ENCODE measurements at places on chromosomes 7 and 10.

GRCh38 chr7:108328174-108328651, 128.0 kb downstream of the NRCAM start:
- DNase-seq, result no peak

- DNase-seq, result no peak
Observed at GRCh38 chr10:33187427-33187999, 147.0 kb downstream of the NRP1 start.

DNA sequence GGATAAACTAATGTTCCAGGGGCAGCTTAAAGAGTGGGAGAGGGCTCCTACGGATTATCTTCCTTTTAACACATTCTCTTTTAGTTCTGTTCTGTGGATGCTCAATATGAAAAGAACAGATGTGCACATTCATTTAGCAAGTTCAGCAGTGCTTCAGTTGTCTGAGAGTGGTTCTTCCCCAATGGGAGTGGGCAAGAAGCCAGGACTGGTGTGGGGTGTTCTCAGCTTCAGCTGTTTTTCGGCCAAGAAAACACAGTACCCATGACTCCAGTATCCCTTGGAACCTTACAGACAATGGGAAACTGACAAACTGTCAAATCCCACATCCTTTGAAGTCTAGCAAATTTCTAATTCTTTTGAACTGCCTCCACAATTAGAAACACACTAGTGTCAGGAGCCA, 71.5 kb upstream of the LRRC17 start:
- no peak for DNase-seq

DNA sequence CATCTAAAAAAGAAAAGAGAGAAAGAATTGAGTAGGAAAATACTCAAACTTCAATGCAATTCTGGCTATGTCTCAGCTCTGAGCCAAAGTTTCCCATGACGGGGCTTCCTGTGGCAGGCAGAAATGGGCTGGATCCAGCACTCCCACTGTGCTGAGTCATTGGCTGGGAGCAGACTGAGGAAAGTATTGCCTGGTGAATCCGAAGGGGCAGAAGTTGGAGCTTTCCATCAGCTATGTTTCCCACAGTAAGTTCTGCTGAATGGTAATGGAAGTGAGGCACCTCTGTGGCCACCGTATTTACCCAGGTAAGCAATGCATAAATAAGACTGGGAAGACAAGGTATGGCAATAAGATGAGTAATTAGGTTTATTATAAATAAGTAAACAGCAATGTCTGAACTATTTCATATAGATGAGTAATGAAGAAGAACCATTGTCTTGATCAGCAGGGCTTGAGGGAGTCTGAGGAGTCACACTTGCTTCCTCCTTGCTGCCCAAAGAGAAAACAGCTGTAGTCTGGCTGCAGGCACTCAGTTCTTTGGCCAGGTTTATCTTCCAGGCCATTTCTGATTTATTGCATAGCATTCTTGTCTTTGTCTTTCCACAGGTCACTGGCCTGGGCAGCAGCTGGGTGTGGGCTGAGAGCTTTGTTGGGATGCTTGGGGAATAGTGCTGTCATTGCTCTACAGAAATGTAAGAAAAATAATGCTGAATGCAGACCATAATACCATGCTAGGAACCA, 255.3 kb downstream of the DNAJB9 start:
- DNase-seq, result no peak

DNA sequence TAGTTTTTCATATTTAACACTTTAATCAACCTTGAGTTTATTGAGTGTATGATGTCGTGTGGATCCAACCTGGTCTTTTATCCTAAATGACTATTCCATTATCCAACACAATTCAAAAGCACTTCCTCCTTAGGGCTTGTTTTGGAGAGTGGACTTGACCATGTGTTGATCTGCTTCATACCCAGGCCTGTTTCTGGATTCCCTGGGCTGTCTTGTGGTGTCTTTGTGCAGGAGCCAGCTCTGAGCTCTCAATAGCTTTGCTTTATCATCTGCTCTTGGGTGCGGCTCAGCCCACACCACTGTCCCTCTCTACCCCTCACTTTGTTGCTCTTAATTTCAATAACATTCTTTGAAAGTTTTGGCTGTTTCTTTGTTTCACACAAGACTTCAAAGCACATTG, 70.9 kb upstream of the CHST15 start:
- no peak for DNase-seq

- DNase-seq, result no peak
Observed at GRCh38 chr10:97574374-97575126, 2.0 kb downstream of the ANKRD2 start.

- DNase-seq, result no peak
Observed at GRCh38 chr10:48602401-48603135, 2.3 kb downstream of the ARHGAP22 start.

DNA sequence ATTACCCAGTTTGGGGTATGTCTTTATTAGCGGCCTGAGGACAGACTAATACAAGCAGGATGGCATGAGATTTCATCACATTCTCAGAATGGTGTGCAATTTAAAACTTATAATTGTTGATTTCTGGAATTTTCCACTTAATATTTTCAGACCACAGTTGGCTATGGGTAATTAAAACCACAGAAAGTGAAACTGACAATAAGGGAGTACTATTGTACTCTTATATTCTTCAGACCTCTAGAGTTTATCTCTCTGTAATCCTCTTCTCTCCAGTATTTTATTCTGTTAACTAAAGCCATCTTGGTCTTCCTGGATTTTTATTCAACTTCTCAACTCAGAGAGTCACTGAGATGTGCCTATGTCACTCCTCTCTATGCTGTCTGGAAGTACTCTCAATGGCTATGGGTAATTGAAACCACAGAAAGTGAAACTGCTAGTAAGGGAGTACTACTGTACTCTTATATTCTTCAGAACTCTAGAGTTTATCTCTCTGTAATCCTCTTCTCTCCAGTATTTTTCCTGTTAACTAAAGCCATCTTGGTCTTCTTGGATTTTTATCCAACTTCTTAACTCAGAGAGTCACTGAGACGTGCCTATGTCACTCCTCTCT, 118.3 kb downstream of the PPP1R17 start:
- no peak for DNase-seq

DNA sequence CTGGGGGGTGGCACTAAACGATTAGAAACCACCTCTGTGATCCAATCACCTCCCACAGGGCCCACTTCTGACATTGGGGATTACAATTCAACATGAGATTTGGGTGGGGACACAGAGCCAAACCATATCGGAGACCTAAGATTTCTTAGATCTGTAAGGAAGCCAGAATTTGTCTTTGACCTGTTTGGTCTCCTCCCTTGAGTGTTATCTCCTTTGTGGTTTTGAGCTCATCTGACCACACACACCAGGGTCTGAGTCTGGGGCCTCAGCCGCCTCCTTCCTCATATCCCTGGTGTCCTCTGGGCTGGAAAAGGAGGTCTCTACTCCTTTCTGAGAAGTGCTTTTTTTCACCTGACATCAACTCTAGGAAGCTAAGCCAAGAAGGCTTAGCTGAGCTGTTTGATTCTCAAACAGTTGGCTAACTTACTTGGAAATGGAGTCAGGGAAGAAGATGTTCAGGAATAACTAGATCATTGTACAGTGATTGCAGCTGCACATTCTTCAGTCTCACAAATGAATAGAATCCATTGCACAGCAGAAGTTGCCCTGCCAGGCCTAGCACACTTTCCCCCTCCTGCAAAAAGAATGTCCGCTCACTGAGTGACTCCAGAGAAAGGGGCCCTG, 167.4 kb downstream of the ARHGAP21 start:
- no peak for DNase-seq

GRCh38 chr10:88545359-88545758, 37.8 kb downstream of the RNLS start:
- no peak for DNase-seq

- no peak for DNase-seq
Observed at GRCh38 chr10:121268363-121268762, 329.9 kb downstream of the FGFR2 start.

DNA sequence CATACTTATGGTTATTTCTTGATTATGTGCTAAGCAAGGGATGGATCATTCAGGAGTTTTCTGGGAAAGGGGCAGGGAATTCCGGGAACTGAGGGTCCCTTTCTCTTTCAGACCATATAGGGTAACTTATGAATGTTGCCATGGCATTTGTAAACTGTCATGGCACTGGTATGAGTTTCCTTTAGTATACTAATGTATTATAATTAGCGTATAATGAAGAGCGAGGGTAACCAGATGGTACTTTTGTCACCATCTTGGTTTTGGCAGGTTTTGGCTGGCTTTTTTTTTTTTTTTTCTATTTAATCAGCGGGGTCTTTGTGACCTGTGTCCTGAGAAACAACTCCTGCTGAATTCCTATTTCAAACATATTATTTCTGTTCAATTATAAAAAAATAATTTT, 237.6 kb upstream of the PTER start:
- DNase-seq, result no peak

- DNase-seq, result no peak
Observed at GRCh38 chr7:138510003-138510402, 49.9 kb downstream of the TRIM24 start.

DNA sequence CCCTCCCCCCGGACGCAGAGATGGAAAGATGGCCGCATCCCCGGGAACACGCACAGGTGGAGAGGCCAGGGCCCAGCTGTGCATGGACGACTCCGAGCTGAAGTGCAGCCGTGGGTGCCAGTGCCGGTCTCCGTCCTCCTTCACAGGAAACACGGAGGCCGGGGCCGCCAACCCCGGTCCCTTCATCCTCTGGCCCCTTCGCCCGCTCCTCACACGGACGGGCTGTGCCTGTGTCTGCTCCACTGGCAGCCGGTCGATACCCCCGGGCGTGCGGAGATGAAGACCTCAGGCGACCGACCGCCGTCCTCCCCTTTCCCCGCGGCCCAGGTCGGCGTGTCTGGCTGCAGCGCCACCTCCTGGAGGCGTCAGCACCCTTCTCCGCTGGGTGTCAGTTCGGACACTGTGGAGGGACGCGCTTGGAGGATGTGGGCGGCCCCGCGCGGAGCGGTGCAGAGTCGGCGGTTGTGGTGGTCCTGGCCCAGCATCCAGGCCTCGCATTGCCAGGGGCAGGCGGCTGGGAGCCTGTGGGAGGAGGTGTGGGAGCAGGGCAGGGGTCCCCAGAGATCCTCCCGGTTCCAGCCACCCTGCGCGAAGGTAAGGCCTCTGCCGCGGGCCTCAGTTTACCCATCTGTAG, 9.9 kb downstream of the ZNF511 start:
- DNase-seq, result peak; percentile 60

DNA sequence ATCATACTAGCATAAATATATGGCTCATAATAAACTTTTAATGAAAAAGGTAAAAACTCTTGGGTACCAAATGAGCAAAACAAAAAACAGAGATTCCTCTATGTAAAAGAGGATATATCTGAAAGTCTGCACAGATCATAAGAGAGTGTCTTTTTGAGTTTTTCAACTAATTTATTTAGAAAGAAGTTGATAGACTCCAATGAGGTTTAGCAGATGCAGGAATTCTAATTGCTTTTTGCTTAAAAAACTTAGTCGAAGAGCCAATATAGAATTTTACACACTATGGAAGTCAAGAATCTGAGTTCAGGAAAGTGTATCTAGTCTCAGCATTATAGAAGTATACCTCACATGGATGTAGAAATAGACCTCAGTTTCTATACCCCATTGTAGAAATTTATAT, 3.4 kb upstream of the MLLT10 start:
- DNase-seq, result no peak

DNA sequence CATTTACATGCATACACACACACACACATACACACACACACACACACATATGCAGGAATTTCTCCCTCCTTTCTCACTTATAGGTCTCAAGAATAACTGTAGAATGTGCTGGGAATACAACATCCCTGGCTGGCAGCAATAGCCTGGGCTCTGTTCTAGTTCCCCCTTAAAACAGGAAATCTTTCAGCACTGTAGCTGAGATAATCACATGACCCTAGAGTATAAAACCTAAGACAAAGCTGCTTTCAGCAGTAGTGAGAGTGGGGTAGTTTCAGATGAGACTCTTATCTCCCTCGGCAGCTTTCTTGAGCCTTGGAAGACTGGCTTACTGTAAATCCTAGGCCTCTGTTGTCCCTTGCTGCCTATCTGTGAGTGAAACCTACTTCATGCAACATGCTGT, 137.4 kb upstream of the AKR1E2 start:
- peak; percentile 11 for DNase-seq

GRCh38 chr7:134710854-134711624, 64.4 kb downstream of the BPGM start:
- no peak for DNase-seq

DNA sequence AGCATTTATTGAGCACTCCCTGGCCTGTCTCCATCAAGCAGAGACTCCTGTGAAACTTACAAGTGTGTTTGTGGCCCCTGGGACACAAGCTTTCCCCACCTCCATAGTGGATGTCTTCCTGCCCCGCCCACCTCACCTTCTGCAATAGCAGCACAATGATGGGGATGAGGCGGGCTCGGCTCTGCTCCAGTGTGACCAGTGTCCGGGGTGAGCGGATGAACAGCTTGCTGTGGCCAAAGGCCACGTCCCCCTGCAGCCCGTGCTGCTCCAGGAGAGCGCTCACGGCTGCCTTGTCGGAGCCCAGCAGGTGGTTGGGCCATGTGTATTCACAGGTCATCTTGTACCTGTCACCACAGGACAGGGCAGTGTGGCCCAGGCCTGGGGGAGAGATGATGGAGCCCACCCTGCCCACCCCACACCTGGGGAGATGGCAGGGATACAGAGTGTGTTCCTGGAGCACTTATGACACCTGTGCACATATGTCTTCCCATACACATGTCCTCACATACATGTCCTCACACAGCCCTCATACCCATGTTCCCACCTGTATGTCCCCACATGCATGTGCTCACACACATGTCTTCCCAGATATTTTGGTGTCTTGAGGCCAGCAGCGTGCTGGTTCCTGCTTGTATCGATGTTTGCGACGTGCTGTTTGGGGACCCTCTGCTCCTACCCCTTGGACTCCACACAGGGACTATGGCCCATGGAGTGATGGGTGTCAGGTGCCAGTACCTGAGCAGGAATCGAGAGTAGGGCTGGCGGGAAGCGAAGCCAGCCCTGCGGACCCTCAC, 12.7 kb downstream of the MYO1G start:
- no peak for DNase-seq
